ENCODE measurements at places on chromosomes 13 and 19.

DNA sequence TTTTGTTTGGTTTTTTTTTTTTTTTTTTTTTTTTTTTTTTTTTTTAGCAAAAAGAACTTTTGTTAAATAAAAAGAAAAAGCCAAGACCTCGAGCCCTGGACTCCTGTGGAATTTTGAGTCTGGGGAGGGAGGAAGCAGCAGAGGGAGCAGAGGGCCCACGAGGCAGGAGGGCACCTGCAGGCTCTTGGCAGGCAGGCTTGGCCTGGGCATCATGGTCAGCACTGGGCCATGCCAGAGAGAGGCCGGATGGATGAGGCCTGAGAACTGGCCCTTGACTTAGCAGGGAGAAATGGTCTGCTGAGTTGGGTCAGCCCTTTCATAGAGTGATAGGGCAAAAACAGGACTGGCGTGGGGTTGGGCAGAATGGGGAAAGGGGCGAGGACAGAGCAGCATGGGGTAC is 100.4 kb downstream of the GPR12 start:
- DNase-seq, result no peak

DNA sequence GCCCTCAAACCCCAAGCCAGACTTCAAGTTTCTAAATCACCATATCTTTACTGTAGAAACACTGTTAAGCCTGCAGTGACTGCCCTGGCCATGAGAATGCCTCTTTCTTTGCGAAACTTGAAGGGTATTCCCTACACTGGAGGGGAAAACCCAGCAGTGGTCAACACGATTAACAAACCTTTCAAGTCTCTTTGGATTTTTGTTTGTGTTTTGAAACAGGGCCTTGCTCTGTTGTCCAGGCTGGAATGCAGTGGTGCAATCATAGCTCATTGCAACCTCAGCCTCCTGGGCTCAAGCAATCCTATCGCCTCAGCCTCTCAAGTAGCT is 17.4 kb upstream of the POMP start:
- DNase-seq, result no peak

DNA sequence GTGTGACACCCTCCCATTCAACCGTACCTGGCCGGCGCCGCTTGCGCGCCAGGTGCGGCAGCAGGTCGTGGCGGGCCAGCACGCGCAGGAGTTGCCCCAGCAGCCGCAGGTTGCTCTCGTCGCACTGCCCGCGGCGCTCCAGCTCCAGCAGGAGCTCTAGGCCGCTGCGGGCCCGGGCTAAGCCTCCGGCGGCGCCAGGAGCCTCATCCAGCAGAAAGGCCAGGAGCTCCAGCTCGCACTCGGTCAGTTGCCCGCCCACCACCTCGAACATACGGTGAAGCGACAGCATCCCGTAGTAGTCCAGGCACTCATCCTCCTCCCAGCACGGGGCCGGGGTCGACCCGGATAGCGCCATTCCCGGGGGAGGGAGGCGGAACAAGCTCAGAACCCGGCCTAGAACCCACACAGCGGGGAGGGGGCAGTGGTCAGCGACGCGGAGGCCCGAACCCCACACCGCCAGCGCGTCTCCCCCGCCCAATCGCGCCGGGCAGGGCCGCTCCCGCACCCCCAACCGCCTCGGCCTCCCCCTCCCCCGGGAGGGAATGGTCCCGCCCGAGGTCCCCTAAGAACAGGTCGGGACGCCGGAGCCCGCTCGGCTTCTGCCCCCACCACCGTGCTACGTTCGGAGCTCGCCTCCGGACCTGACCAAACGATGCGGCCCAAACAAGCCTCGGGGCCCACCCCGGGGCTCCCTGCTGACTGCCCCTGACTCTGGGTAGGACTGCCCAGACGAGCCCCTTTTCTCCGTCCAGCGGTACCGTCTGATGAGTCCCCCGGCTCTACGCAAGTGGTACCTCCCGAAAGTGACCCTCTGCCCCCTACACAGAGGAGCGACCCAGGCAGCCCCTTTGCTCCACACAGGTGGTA is 591 bp downstream of the DEDD2 start:
- peak; percentile 64 for DNase-seq

DNA sequence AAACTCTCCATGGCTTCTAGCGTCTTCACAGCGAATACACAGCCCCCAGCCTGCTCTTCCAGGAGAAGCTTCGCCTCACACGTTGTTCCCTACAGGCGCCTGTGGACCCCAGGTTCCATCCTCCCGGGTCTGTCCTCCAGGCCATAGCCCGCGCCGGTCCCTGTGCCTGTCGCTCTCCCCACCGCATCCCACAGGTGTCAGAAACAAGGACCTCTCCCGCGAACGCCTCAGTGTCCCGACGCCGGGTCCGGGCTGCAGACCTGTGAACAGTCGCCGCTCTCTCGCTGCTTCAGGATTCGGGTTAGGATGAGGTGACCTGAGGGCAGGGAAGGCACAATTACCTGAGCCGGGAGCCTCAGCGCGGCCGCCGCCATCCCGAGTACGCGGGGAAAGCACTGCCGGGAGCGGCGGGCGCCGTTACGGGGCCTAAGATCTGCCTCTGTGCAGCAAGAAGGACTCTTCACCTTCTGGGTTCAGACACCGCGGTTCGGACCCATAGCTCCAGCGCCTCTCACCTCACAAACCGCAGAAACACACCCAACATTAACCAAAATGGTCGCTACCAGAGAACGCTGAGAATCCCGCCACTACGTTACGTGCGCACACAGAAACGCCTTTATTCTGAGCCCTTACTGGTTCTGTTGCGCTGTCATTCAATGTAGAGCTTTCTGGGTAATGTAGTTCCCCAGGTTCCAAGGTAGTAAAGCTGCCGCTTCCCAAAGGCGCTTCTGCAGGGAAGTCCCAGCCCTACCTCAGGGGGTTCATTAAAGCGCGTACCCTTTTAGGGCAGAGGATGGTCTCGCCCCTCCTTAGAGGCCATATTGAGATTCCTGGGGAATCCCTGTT is at the start of gene ZNF418:
TSS of gene ZNF418 (minus strand) at position 583 of the 846 bp plus-strand sequence. CDS start 1,580 bp downstream, outside the sequence.
- DNase-seq, result no peak
